ENCODE measurements at places on chromosomes 16 and 17.
A peak's percentile ranks its signal among the peaks of the same experiment; 100 is the strongest.

GRCh38 chr16:17133851-17134250 lies 336.9 kb downstream of the XYLT1 start:
- DNase-seq, result no peak

DNA sequence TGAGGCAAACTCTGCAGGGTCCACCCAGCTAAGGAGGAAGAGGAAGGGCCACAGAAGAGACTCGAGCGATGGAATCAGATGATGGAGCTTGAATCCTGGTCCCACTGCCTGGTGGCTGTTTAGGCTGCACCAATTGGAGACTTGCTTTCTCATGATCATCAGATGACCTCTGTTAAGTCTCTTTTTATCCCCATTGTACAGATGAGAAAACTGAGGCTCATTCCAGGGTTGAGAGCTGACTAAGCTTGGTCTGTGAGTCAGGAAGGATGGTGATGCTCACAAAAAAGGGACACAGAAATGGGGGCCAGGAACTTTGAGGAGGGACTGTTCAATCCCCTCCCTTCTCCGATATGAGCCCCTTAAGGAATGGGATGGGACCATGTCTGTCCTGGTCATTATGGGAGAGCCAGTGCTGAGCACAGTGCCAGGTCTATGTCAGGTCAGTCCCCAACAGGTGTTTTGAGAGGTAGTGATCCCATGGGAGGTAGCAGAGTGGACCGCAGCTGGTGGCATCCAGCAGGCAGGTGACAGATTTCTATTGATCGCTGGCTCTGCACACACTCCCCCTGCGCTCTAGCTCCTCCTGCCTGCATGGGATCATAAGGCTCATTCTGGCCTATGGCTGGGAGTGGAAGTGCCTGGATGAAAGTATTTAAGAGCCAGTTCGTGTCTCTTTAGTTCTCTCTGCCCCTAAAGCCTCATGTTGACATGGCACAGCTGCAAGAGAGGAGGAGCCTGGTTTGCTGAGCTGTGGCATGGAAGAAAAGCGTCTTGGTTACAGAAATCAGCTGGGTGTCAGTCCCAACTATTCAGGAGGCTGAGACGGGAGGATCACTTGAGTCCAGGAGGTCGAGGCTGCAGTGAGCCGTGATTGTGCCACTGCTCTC lies 27.2 kb downstream of the SNX20 start:
- no peak for DNase-seq

DNA sequence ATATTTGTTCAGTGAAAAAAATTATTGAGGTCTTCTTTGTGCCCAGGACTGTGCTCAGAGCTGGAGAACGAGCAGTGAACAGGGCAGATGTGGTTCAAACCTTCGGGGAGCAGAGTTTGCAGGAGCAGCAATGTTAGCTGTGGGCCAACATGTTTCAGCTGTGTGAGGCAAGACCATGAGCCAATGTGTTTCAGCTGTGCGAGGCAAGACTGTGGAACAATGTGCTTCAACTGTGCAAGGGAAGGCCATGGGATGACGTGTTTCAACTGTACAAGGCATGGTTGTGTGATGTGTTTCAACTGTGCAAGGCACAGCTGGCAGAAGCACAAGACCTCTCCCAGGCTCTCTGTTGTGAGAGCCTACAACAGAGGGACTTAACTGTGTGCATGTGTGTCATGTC lies 35.2 kb upstream of the SDK2 start:
- no peak for DNase-seq

DNA sequence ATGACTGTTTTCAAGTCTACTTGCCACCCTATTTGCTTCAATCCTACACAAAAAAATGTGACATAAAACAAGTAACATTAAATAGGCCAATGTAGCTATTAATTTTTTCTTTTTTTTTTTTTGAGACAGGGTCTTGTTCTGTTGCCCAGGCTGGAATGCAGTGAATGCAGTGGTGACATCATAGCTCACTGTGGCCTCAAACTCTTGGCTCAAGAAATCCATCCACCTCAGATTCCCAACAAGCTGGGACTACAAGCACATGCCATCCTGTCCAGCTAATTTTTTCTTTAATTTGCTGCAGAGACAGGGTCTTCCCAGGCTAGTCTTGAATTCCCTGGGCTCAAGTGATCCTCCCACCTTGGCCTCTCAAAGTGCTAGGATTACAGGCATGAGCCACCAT lies 29.4 kb downstream of the ANKFY1 start:
- DNase-seq, result no peak

- no peak for DNase-seq
Observed at GRCh38 chr17:47948706-47949196, 7.4 kb downstream of the PNPO start.

DNA sequence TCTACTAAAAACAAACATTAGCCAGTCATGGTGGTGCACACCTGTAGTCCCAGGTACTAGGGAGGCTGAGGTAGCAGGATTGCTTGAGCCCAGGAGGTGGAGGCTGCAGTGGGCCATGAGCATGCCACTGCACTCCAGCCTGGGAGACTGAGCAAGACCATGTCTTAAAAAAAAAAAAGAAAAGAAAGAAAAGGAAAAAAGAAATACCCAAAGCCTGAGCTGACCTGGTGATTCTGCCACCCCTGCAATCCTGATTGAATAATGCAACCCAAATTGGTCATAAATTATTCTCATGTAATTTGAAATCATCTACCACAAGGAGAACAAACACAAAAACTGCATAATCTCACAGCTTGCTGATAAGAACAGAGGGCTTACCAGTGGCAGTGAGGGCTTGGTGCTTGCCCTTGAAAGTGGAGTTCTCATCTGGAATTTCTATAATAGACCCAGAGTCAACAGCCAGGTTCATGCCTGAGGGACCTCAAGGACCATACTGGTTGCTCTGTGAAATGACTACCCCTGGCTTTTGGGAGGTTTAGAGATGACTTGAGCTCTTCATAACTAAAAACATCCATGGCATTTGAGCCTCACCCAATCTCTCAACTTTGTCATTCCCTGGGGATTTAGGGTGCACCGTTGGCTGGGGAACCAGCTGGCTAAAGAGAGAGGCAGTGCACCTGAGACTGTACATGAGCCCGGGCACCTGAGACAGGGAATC lies 35.4 kb upstream of the TMC5 start:
- no peak for DNase-seq

GRCh38 chr16:74892574-74893461 lies 92.1 kb downstream of the WDR59 start:
- no peak for DNase-seq

DNA sequence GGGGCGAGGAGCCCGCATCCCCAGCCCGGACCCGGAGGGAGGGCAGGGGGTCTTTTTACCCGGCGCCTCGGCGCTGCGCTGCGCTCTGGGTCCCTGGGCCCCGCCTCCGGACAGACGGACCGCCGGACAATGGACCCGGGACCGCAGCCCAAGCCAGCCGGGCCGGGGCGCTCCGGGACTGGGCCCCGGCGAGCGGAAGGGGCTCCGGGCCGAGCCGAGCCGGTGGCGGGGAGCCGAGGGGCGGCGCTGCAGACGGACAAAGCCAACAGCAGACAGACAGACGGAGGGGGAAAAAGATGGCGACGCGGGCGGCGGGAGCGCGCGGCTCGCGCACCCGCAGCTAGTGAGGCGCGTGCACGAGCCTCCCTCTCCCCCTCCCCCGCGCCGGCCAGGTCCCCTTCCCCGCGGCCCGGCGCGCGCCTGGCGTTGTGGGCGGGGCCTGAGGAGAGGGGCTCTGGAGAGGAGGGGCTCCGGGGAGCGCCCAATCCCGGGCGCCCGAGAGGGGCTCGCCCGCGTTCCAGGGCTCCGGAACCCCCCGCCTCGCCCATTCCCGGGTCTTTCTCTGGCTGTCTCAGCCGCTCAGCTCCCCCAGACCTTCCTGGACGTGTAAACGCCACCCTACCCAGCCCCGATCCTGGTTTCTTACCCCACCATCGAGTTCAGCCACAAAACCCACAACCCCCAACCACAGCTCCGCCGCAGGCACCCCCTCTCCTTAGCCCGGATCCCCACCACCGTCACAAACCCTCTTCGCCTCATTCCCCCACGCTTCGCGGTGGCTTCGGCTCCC lies at the start of gene ZNF821:
ZNF821 (minus strand) TSS at position 334 of the 790 bp plus-strand sequence. CDS start 4,236 bp downstream, outside the sequence.
- DNase-seq, result peak; percentile 91

- DNase-seq, result no peak
Observed at GRCh38 chr16:85091522-85091910, 20.8 kb downstream of the CIBAR2 start.

- no peak for DNase-seq
Observed at GRCh38 chr17:36149296-36149820, 27.1 kb downstream of the TBC1D3B start.

GRCh38 chr17:3553419-3554401 lies 3.9 kb downstream of the TRPV3 start:
- no peak for DNase-seq

Measured in naive thymus-derived CD8-positive, alpha-beta T cell (primary cell).